ENCODE measurements at places on chromosomes 1 and 21.

- DNase-seq, result no peak
These were observed 62.6 kb upstream of the RPL11 start for GRCh38 chr1:23628951-23629387.

DNA sequence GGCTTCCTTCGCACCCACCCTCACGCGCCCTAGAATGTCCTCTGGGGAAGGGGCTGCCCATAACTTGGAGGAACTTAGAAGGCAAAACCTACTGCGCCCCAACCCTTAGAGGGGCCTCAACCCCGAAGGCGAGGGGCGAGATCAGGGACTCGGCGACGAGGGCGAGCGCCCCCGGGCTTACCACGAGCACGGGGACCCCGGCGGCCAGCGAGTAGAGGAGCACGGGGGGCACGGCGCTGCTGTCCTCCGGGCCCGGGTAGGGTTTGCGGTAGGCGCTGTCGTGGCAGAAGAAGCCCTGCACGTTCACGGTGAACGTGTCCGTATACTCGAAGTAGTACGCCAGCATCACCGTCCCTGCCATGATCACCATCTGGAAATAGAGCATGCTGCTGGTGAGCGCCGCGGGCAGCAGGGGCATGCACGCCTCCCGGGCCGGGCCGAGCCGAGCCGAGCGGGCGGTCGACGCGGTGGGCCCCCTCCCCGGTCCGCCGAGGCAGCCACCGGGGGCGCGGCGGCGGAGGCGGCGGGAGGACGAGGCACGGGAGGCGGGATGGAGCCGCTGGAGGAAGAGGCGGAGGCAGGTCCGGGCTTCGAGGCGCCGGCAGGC is 304 bp downstream of the PLPPR5 start:
- no peak for DNase-seq

GRCh38 chr1:30872948-30873263 is 35.7 kb downstream of the SDC3 start:
- DNase-seq, result no peak

GRCh38 chr1:204454476-204454875 is 40.1 kb downstream of the PIK3C2B start:
- no peak for DNase-seq

DNA sequence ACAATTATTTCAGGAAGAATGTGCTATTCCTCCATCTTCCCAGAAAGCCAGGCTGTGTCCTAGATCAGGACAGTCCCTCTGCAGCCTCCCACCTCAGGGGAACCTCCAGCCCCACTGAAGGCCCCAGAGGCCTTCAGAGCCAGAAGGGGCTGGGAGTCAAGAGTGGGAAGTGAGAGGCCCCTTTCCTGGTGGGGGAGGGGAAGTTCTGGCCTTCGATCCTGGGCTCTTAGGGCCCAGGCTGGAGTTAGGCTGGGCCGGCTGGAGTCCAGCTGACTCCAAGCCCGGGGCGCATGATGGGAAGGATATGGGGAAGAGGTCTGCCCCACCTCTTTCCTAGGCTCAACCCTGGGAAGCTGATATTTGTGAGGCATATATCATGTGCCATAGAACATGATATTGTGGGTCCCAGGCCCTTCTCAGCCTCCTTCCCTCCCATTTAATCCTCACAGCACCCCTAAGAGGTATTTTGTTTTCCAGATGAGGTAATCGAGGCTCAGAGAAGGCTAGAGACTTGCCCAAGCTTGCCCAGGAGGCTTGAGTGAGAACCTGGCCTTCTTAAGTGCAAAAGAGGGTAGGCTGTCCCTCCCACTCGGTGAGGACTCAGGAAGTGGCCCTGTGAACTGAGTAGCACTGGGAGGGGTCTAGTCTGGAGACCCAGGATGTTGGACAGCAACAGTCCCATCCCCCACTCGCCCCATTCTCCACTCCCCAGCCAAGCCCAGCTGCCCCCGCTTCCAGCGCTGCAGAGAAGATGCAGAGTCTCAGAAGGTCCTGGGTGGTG is 18.6 kb upstream of the HSPG2 start:
- DNase-seq, result no peak

DNA sequence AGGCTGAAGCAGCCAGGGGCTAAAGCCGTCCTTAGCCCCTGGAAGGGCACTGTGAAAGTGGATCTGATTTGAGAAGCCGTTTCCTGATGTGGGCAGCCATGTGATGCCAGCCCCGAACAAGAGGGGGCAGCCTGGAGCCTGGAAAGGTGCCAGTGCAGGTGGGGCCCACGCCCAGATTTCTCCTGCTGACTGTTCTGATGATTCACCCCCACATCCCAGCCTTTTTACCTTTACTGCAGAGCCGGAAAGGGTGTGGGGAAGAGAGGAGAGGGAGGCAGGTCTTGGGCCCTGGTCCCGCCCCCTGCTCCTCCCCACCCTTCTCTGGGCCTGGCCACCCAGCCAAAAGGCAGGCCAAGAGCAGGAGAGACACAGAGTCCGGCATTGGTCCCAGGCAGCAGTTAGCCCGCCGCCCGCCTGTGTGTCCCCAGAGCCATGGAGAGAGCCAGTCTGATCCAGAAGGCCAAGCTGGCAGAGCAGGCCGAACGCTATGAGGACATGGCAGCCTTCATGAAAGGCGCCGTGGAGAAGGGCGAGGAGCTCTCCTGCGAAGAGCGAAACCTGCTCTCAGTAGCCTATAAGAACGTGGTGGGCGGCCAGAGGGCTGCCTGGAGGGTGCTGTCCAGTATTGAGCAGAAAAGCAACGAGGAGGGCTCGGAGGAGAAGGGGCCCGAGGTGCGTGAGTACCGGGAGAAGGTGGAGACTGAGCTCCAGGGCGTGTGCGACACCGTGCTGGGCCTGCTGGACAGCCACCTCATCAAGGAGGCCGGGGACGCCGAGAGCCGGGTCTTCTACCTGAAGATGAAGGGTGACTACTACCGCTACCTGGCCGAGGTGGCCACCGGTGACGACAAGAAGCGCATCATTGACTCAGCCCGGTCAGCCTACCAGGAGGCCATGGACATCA is at the start of gene SFN:
SFN (plus strand) TSS at position 369 of the 904 bp plus-strand sequence; CDS start at position 433, 64 bp downstream.
- peak; percentile 72 for DNase-seq

- DNase-seq, result no peak
These were observed 48.6 kb downstream of the WNT2B start for GRCh38 chr1:112557385-112557784.

DNA sequence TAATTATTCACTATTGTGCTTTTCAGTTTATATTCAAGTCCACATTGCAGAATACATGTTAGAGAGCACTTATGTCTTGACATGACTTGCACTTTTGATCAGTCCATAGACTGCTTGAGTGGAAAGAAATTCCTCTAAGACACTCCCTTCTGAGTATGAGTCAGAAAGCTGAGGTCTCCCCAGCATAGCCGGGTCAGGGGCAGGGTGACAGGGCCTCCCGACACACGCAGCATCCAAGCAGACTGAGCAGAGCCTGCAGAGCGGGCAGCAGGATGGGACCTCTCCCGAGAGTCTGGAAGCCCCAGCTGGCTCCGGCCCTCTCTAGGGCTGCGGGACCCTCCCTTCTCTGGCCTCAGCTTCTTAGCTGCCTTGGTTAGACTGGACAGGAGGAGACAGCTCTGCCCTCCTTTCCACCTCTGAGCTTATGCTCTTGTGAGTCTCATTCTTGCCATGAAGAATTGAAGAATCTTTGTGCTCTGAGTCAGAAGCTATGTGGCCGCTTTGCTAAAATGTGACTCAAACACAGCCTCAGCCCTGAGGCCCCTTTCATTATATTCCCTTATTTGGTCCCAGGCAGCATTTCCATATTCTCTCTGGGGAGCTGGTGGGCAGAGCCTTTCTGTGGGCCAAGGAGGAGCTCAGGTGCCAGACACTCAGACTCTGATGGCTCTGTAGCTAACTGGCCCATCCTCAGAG is 11.2 kb upstream of the CAPN2 start:
- peak; percentile 95 for DNase-seq

Data from H4 (cell line).